ENCODE measurements at places on chromosomes 6 and 20.

- no peak for DNase-seq
Observed at GRCh38 chr20:17675519-17676377, 6.3 kb downstream of the RRBP1 start.

GRCh38 chr6:73667798-73668197 lies 14.0 kb upstream of the SLC17A5 start:
- DNase-seq = no peak

DNA sequence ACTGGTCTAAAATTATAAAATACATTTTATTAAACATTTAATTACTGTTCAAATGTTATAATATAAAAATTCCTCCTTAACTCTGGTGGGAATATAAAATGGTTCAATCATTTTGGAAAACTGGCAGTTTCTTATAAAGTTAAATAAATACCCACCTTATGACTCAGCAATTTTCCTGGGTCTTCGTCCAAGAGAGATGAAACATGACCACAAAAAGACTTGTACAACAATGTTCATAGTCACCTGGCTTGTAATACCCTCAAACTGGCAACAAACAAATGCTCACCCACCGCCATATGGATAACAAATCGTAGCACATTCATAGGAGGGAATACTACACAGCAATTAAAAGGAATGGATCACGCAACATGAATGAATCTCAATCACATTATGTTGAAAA lies 66.0 kb upstream of the RIN2 start:
- no peak for DNase-seq

GRCh38 chr6:43963877-43964658 lies 163.2 kb downstream of the MRPL14 start:
- no peak for DNase-seq

- no peak for DNase-seq
Observed at GRCh38 chr20:45091366-45091765, 9.6 kb downstream of the KCNS1 start.

DNA sequence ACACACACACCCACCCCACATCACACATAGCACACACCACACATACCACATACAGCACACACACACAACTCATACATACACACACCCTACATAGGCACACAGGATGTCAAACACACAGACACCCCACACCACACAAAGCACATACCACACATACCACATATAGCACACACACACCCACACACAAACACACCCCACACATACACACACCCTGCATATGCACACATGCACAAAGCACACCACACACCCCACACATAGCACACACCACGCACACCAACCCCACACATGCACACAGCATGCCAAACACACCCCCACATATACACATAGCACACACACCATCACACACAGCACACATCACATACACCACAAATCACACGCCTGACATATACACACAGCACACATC lies 79.1 kb downstream of the RAMACL start:
- no peak for DNase-seq

- no peak for DNase-seq
Observed at GRCh38 chr6:142246960-142247359, 54.8 kb upstream of the ADGRG6 start.

DNA sequence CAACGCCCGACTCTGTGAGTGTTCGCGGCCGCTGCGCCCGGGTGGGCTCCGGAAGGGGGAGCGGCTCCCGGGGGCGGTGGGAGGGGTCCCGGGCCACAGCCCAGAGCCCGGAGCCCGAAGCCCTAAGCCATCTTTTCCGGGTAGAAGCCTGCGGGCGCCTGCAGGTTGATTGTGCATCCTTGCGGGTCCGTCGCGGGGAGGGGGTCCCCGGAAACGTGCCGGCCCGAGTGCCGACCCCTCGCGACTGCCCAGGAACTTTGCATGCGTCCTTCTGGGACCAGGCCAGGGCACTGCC lies 413 bp downstream of the PTPRA start:
- peak; percentile 30 for DNase-seq

DNA sequence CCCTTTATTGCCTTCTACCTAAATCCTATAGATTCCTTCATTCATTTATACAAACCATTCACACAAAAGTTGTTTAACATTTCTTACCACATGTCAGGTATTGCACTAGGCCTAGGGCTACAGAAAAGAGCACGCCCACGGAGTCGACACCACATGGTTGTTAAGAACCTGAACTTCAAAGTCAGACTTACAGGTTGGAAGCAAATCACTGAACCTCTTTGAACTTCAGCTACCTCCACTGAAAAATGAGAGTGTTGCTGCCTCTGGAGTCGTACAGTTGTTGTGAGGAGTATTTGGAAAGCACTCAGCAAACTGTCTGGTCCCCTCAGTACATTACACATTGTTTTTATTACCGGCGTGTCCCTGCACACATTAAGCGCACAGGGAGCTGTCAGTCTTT lies 3.3 kb upstream of the SLPI start:
- DNase-seq = no peak

- DNase-seq = no peak
Observed at GRCh38 chr6:122726649-122727048, 52.9 kb upstream of the FABP7 start.

GRCh38 chr20:2130062-2130591 lies 28.5 kb downstream of the STK35 start:
- DNase-seq = no peak

GRCh38 chr6:51934098-51934497 lies 153.3 kb downstream of the PKHD1 start:
- no peak for DNase-seq

GRCh38 chr6:132612449-132613108 lies 11.5 kb downstream of the TAAR2 start:
- no peak for DNase-seq
